Stimulated activated CD8-positive, alpha-beta memory T cell treated with anti-CD3 and anti-CD28 coated beads, Interleukin-2, amount 100 ng/mL, for 1 hour (primary cell): ENCODE measurements at places on chromosomes 13 and 19.

- no peak for DNase-seq
Measured at GRCh38 chr19:31149441-31149941, 199.7 kb downstream of the TSHZ3 start.

DNA sequence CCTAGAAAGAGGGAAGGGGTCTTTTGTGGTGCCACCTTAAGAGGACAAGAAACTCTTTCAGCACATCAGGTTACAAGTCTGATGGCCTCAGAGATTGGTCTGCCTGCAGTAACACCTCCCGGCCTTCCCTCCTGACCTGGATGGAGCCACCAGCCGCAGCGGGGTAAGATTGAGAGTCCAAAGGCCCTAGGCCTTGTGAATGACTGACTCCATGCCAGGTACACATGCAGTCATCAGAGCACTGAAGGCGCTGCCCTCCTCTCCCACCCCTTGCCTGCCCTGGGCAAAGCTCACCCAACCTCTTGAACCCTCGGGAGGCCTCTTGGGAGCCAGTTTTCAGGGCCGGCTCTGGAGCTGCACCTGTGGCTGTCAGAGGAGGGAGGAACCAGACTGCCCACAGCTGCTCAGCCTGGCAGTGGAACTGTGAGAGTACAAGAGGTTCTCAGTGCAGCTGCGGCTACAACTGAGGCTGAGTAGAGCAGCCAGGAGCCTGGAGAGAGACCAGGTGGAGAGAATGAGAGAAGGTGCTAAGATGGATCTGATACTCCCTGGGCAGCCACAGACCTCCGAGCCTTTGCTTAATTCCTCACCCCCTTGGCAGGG lies 23.8 kb upstream of the C13orf42 start:
- DNase-seq: no peak

- no peak for DNase-seq
Measured at GRCh38 chr13:104422668-104423067, 1356.5 kb upstream of the SLC10A2 start.

GRCh38 chr19:30077851-30078355 lies 135.9 kb downstream of the URI1 start:
- no peak for DNase-seq

DNA sequence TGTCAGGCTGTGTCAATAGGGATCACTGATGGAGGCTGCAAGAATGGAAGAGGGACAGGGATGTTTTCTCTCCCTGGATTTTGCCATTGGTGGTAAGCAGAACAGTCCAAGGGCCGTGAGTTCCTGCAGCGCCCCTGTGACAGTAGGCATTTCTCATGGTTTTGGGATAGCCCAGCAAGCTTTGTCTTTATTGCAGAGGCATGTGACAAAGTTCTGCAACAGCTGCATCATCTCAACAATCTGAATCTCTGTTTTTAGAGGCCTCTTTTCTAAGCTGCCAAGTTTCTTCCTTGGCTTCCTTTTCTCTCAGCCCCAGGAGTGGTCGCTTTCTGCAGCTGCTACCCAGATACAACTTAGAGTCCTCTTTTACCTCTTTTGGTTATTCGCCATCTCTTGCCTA lies 95.7 kb upstream of the TSHZ3 start:
- DNase-seq: no peak

DNA sequence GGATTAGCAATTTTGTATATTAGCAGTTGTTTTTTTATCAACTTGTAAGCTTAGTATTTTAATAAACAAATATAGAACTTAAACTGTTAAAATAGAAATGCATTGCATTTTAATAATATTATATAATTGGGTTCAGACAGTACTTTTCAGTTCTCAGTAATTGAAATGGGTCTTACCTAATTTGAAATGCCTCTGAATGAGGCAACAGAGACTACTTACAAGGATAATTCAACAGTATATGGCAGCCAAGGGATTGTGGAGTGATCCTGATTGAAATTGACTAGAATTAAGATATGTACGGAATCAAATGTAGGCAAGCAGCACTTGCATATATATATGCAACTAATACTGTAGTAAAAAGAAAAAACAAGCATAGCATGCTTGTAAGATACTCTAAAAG lies 1503.9 kb upstream of the MIR17HG start:
- no peak for DNase-seq

- peak; percentile 12 for DNase-seq
Measured at GRCh38 chr19:40217934-40218890, at the start of gene TTC9B. Gene TTC9B (minus strand): TSS chr19:40218384. CDS start chr19:40218381, 3 bp downstream.

DNA sequence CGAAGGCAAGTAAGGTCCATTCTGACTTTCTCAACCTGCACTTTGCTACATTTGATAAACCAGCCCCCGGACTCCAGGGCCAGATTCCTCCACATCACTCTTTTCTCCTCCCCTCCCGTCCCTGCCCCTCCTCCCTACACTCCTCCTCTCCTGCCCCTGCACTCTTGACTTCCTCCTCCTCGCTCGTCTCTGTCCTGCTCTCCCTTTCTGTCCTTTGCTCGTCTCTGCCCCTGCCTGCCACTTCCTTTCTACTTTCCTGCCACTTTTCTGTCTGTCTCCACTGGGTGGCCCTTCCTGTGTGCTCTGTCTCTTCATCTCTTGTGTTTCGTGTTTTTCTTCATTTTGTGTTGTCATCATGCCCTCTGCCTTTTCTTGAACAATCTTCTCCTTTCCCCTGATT lies 7.0 kb downstream of the U2AF2 start:
- DNase-seq: no peak

DNA sequence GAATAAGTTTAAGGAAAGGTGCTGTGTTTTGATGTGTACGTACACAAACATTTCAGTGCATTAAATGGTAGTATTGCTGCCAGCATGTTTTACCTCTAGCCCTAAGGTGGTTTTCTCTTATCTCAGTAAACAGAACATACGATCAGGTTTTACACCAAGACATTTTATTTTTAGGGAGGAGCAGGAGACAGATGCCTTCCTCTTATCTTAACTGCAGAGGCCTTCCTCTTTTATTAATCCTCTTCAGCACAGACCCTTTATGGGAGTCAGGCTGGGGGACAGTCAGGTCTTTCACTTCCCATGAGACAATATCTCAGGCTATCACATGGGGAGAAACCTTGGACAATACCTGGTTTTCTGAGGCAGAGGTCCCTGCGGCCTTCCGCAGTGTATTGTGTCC lies 14.9 kb upstream of the ZNF611 start:
- DNase-seq: no peak

- no peak for DNase-seq
Measured at GRCh38 chr19:55494172-55494761, 6.0 kb downstream of the SSC5D start.

DNA sequence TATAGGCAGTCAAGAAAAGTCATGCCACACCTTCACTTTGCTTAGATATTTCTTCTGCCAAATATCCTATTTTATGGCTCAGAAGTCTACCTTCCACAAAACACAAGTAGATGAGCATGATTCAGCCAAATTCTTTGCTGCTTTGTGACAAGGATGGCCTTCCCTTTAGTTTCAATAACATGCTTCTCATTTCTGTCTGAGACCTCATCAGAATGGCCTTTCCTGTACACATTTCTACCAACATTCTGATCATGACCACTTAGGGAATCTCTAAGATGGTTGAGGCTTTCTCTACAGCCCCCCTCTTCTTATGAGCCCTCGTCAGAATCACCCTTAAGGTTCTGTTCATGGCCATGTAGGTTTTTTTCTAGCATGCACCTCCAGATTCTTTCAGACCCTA lies 96.2 kb downstream of the COL4A2 start:
- no peak for DNase-seq

DNA sequence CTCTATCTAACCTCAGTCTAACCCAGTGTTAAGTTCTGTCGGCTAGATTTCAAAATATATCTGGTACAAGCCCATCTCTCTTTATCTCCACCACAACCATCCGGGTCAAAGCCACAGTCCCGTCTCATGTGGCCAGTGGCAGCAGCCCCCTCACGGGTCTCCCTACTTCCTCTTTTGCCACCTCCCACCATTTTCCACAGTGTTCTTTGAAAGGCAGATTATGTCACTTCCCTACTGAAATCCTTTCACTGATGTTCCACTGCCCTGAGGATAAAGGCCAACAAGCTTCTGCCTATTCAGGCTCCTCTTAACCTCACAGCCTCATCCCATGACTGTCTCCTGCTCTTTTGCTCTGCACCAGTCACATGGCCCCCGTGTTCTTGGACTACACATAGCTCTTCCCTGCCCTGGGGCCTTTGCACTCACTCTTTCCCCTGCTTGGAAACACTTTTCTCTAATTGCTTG lies 117.2 kb downstream of the UBL3 start:
- no peak for DNase-seq

DNA sequence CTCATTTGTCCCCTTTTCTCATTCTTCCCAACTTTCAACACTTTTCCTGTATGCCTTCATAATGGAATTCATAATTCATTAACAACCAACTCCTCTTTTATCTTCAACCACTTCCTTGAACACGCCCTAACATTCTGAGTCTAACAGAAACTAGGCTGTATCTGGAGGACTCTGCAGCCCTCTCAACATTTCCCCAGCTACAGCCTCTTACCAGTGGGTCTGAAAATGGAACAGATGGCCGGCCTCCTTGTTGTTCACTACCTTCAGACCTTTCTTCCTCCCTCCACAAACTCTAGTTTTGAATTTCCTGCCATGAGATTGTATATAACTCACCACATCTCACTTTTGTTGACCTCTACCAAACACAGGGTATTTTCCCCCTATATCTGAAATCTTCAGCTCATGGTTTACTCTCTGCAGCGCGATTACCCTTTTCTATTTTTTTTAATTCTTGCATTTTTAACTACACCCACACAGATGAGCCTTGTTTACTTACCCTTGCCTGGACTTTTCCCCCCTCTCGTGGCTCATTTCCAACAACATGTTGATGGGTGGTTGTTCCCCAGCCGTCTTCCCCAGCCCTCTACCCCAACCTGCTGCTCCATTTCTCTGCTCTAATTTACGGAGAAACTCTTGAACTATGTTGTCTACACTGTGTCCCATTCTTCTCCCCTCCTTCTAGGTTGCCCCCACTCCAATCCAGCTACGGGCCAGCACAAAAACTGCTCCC lies 846 bp downstream of the ZNF790 start:
- DNase-seq: no peak

- no peak for DNase-seq
Measured at GRCh38 chr13:110942248-110942981, 27.5 kb upstream of the ANKRD10 start.

DNA sequence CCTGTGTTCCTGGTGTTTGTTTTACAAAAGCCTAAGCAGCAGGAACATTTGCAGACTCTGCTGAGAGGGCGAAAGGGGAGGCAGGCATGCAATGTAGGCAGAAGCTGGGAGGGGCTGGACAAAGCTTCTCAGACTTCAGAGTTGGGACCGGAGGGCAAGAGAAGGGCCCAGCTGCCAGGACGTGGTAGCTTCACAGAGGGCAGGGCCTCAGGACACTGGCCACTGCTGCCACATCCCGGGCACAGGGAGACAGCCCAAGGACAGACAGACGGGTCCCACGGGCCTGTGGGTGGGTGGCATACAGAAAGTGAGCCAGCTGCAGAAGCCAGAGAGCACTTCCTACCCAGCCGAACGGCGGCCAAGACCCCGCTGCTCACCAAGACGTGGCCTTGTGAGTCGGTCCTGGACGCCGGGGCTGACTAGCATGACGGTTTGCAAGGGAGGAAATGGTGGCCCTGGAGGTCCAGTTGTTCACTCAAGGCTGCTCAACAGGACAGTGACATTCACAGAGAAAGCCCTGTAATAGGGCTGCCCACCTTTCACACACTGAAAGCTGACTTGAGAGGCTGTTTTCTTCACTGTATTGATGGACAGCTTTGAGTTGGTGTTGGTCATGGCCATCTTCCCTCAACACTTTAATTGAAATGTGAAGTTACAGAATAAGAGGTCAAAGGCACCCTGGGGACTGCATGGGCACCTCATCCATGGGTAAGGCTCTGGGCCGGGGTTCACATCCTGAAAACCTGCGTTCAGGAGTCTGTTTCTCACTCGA lies 23.7 kb upstream of the TFDP1 start:
- no peak for DNase-seq
